ENCODE measurements at places on chromosomes 13 and 19.

DNA sequence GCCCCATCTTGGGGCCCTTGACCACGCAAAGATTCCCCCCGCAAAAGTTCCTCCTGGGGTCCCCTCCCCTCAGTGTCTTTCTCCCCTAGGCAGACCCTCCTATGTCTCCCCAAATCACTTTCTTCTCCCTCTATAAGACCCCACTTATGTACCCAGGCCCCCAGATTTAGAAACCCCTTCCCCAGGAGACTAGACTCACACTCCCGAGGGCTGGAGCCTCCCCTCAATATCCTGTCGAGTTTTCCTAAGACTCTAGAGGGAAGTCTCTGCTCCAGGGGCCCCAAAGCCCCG, 1.4 kb downstream of the SLC1A5 start:
- DNase-seq = no peak

GRCh38 chr19:41862445-41862986, 2.5 kb downstream of the RPS19 start:
- no peak for DNase-seq

- no peak for DNase-seq
Measured at GRCh38 chr19:7349961-7350711, 1.4 kb downstream of the ARHGEF18 start.

DNA sequence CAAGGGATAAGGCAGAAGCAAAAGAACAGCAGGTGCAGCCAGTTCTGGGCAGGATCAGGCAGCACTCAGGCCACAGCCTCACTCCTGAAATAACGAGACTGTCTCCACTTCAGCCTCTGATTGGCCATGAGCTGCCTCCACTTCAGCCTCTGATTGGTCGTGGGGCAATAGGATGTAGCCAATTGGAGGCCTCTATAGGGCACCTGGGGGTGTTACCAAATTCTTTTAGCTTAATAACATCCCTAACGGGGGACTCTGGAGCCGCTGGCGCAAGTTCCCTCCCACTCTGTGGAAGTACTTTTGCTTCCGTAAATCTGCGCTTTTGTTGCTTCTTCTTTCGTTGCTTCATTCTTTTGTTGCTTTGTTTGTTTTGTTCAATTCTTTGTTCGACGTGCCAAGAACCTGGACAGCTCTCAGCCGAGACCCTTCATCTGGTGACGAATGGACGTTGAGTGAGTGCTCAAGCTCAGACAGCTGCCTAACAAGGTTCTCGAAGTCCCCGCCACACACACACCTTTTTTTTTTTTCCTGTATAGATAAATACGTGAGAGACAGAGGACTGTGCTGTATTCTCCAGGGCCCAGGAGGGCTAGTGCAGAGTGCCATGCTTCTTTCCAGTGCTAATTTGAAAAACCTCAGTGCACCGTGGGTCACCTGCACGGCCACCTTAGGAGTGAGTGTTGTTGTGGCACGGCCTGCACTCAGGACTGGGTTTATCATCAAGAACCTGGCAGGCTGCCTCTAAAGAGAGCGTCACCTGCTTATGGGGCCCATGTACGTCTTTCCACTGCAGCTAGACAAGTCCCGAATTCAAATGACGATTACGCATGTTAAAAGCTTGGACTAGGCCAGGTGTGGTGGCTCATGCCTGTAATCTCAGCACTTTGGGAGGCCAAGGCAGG, 32.0 kb upstream of the TUBGCP3 start:
- peak; percentile 67 for DNase-seq

- DNase-seq = no peak
Measured at GRCh38 chr13:33057019-33057780, 41.0 kb downstream of the KL start.

DNA sequence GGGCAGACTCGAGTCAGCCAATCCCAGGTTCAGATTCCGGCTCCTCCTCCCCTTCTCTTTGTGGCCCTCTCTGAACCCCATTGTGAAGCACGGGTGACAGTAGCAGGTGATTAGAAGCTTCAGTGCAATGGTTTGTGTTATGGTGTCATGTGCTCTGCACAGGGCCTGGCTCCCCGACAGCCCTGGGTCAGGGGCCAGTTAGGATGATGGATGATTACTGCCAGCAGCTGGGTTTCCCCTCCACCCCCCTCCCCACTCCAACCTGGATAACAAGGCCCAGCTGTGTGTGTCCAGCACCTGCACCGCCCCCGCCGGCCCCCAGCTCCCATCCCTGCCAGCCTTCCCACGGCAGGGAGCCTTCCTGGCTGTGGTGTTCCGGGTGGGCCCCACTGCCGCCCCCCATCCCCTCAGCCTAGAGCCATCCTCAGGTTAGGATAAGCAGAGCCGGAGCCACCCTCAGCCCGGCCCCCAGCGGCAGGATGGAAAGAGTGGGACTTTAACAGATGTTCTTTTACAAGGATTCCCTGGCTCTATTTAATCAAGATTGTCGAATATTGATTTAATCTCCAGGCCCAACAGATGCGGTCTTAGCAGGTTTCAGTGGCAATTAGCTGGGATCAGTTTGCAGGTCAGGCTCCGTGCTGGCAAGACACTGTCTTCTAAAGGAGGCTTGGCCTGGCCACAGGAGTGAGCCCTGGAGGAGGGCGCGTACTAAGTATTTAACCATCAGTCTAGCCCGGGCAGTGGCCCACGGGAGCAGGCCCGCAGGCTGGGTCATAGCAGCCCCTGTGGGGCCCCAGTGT, 156.2 kb downstream of the SIPA1L3 start:
- peak; percentile 65 for DNase-seq

DNA sequence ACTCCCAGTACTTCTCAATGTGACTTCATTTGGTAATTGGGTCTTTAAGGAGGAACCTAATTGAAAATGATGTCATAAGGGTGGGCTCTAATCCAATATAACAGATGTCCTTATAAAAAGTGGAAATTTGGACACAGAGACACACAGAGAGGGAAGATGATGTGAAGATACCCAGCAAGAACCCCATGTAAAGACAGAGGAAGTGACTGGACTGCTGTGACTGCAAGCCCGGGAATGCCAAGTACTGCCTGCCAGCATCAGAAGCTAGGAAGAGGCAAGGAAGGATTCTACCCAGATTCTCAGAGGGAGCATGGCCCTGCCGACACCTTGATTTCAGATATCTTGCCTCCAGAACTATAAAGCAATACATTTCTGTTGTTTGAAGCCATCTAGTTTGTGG, 239.3 kb downstream of the KCTD12 start:
- no peak for DNase-seq

GRCh38 chr19:47641891-47642485, 33.1 kb downstream of the BICRA start:
- no peak for DNase-seq

- no peak for DNase-seq
Measured at GRCh38 chr13:35162420-35162819, 220.3 kb downstream of the NBEA start.

DNA sequence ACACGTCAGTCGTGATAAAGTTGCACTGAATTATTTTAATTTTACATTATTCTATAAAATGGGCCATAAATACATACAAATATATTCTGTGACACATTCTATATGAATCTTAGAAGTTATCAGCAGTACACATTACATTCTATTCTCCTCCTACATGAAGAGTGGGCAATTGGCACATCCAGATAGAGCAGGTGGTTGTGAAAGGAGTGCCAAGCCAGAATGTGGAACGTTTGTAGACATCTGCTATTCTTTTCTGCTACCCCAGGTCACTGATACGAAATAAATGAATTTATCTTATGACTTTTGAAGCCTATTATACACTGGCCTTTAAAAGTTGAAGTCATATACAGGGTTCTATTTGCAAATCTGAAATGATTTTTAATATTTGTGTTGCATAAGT, 373.2 kb downstream of the PCDH17 start:
- DNase-seq = no peak

DNA sequence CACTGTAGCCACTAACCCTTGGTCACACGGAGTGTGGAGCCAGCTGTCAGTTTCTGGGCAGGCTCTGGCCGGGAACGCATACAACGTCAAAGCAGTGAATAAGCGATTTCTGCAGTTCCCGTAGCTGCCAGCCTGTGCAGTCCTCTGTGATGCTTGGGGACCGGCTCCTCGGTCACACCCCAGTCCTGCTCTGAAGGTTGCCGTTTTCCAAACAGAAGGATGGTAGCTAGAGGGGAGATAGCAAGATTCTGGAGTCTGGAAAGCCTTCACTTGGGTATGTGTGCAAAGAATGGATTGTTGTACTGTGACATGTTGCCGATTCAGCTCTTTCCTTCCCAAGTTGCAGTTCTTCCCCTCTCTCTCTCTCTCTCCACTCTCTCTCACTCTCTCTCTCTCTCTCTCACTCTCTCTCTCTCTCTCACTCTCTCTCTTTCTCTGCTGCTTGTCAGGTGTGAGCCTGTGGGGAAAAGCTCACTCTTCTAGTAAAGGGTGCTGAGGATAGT, 38.7 kb upstream of the C1QTNF9 start:
- peak; percentile 89 for DNase-seq

- DNase-seq = no peak
Measured at GRCh38 chr13:35309706-35310105, 166.8 kb downstream of the MAB21L1 start.

GRCh38 chr19:1880611-1881392, 4.5 kb downstream of the ABHD17A start:
- no peak for DNase-seq

- no peak for DNase-seq
Measured at GRCh38 chr19:54408456-54409026, 6.7 kb upstream of the TTYH1 start.

DNA sequence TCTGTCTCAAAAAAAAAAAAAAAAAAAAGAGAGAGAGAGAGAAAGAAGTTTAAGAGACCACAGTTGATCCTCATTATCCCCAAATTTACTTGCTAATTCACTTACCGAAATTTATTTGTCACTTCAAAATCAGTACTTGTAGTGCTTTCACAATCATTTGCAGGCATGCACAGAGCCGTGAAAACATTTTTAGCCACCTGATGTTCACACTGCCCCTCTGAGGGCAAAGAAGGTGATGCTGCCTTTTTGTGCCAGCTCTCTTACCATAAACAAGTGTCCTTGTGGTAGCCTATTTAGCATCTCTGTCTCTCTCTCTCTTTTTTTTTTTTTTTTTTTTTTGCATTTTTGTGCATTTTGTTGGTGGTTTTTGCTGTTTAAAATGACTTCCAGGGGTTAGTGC, 24.1 kb upstream of the CASP14 start:
- no peak for DNase-seq

- DNase-seq = peak; percentile 5
Measured at GRCh38 chr13:41751277-41751676, 209.6 kb downstream of the VWA8 start.

DNA sequence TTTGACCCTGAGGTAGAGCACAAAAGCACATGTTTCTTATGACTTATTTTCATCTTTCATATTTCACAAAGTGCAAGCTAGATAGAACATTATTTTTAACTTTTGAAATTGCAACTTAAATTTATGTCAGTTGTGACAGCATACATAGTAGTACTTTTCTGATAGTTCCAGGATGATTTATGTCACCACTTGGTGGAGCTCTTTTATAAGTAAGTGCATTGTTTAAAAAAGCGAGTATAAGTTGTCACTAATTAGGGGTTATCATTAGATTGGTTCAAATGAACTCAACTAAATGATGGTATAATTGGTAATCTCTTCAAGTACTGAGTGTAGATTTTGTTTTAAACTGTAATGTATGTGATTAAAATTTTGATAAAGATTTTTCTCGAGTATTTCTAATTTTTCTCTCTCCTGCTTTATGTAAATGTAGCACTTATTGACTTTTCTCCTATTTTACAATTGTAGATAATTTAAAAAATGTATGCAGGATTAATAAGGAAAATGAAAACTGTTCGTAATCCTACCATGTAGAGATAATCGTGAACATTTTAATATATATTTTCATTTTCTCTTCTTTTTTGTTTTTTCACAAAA, 31.1 kb downstream of the RB1 start:
- no peak for DNase-seq

DNA sequence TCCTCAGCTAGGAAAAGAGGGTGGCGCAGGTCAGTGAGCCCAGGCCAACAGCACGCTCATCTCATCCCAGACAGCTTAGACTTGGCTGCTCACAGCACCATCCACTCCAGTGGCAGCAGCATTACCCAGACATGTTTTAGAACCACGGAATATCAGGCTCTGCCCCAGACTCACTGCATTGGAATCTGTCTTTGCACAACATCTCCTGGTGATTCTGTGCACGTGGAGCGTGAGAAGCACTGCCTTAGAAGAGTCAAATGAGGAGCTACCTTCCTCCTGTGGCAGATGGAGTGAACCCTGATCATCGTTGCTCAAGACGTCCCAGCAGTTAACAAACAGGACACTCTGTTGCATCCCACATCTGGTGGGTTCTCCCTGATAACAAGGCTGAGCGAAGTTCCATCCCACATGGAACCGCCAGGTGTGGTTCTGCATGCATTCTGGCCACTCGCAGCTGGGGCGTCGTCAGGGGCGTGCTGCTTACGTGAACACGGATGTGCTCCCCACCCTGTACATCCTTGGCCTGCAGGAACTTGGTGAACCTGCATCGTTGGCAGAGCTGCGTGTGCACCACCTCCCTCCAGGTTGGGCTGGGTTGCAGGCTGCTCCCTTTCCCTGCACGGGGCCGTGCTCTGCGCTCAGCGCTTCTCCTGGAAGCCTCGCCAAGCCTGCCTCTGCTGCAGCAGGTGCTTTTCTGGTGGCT, 25.2 kb upstream of the ATP11A start:
- DNase-seq = no peak

GRCh38 chr13:23858546-23858945, 30.7 kb downstream of the MIPEP start:
- no peak for DNase-seq
